ENCODE measurements at places on chromosomes 16 and 17.

GRCh38 chr16:51151961-51152663, 1.0 kb upstream of the SALL1 start:
- DNase-seq = no peak

GRCh38 chr17:45409659-45410076, 23.0 kb downstream of the ARHGAP27 start:
- peak; percentile 14 for DNase-seq

DNA sequence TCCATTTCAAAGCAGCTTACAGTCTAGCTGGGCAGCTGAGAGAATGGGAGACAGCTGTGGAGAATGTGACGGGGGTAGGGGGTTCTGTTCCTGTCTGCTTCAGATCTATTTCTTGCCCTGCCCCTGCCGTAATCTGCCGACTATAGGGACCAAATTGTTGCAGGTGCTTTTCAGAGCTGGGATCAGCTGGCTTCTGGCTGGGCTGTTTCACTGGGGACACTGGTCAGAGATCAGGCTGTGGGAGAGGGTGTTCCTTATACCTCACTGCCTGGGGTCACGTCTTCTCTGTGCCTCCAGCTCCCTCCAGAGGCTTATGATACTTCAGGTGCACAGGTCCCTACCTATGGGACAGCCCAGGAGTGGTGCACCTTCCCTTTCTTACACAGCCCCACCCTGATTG, 514.9 kb upstream of the GOT2 start:
- DNase-seq = no peak

DNA sequence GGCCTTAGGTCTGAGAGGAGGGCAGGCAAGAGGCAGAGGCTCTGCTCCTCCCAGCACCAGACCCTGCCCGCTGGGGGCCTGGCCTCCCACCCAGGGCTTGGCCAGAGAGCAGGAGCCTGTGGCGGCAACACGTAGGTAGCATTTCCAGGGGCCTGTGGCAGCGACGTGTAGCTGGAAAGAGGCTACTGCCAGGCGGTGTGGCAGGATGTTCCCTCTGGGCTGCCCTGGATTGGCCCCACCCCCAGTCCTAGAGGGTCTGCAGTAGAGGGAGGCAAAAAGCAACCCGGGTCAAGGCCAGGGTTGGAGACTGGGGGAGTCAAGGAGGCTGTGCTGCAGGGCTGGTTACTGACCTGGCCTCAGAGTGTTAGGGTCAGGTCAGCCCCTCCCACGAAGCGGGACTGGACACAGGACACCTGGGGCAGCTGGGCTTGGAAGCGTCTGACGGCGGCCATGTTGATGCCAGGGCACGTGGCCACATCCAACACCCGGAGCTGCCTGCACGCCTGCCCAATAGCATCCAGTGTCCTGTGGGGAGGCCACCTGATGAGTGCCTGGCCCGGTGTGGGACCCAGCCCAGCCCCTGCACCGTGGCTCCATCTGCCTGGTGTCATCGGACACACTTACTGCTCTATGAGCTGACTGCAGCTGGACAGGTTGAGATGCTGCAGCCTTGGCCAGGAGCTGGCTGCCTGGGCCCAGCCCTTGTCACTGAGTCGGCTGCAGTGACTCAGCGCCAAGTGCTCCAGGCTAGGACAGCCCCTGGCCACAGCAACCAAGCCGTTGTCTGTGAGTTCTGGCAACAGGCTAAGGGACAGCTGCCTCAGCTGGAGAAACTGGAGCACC, 8.5 kb downstream of the ELMO3 start:
- DNase-seq = no peak

GRCh38 chr17:43732958-43733357, 25.6 kb downstream of the SOST start:
- DNase-seq = no peak

DNA sequence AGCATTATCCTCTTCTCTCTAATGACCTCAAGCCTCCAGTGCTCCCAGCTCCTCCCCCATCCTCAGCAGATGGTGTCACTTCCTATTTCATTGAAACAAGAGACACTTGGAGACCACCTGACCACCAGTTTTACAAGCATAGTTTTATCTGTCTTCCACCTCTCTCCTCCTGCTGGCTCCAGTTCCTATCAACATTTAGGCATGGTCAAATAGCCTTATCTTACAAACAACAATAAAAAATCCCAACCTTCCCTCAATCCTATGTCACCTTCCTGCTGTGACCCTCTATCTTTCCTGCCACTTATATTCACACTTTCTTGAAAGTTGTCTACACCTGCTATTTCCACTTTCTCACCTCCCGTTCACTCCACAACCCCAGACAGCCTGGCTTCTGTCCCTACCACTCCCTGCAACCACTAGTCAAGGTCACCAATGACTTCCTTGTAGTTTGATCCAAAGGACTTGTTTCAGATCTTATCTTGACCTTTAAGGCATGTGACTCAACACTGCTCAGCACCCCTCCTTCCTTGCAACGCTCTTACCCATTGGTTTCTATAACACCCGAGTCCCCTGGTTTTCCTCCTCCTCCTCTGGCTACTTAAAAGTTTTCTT, 4.3 kb upstream of the NTN1 start:
- DNase-seq = no peak

GRCh38 chr17:82060614-82061013, 5.0 kb downstream of the DUS1L start:
- no peak for DNase-seq

GRCh38 chr17:69724238-69724637, 309.7 kb downstream of the MAP2K6 start:
- no peak for DNase-seq

DNA sequence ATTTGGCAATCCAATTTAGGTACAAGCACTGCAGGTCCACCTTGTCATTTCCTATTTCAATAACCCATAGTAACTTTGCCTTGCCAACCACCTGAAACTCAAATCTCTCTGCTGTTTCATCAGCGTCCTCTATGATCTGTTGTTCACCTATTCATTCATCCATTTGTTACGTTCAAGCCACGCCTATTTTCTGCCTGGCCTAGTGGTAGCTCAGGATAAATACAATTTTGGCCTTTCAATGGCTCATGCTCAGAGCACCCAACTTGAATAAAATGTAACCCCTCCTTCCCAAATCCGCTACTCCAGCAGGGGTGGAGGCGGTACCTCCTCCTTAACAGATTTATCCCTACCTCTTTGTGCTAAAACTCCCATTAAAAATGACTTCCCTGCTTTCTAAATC, 3.6 kb upstream of the FBXO47 start:
- no peak for DNase-seq
